ENCODE measurements at places on chromosomes 4 and X.

- DNase-seq: no peak
Measured at GRCh38 chr4:154039435-154040343, 250.8 kb upstream of the SFRP2 start.

GRCh38 chr4:166252487-166253402 lies 379.7 kb downstream of the TLL1 start:
- DNase-seq: no peak

DNA sequence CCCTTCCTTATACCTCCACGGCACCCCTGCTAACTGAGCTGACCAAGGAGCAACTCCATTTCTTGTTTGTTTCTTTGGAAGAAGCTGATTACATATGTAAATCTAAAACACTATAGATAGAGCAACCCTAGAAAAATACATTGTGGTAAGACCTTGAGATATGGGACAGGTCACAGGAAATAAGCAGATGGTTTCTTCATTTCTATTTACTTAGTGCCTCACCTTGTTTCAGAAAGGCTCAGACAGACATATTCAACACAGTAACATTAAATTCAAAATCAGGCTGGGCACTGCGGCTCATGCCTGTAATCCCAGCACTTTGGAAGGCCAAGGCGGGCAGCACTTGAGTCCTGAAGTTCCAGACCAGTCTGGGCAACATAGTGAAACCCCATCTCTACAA lies 47.3 kb downstream of the IRF2 start:
- DNase-seq: no peak

DNA sequence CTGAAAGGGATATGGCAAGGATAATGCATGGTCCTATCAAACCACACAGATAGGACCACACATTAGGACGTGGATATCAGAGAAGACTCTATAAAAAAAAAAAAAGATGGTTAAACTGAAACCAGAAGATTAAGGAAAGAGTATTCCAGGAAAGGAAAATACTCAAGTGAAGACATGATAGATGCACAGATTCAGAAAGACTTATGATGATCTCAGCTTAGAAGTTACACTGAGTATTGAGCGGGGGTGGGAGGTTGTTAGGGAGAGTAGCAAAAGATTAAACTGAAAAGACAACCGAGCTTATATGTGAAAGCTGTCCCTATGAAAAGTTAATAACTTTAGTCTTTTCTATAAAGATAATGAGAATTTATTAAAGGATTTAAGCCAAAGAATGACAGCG lies 211.0 kb upstream of the EMCN start:
- DNase-seq: no peak

- DNase-seq: no peak
Measured at GRCh38 chrX:6890544-6891261, 256.8 kb upstream of the STS start.

GRCh38 chr4:55654131-55654530 lies 18.0 kb upstream of the NMU start:
- no peak for DNase-seq

GRCh38 chr4:100696531-100696930 lies 178.7 kb upstream of the EMCN start:
- DNase-seq: no peak

DNA sequence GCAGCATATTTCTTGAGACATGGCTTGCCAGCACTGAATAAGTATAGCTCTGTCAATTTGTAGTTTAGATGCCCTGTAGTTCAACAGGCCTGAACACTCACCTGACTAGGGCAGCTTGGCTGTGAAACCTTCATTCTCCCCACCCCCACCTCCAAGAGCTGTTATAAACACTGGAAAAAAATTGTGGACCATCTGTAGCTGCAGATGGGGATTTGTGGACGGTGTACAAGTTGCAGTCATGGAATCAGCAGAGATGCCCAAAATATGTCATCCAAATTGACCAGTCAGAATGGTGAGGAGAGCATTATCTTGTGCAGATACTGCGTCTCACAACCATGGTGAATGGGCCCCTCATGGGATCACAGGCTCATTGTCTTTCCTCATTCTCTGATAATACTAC lies 76.2 kb upstream of the PAQR3 start:
- no peak for DNase-seq

- no peak for DNase-seq
Measured at GRCh38 chrX:133215747-133216146, 2.4 kb downstream of the TFDP3 start.

DNA sequence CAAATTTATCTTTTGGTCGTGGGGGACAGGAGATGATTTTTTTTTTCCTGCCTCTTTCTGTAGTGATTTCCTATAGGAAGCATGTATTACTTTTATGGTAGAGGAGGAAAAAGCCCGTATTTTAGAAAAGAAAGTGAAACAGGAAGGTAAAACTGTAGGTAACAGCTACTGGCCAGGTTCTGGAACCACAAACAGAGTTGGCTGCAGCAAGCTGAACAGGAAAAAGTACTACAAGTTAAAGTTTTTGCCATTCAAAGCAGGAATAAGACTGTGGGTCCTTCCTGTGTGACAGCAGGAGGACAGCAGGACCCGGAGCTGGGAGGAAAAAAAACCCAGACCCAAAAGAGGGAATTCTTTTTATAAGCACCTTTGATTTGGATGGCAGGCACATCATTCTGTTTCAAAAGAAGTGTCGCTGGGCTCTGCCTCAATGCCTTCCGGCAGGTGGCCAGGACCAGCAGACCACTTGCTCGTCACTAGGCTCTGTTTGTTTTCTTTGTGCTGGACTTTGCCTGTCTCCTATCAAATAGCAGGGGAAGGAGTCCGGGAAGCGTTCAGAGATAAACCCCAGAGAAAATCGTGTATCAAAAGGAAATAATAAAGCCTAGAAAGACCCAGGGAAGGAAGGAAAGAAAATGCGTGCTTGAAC lies 277.9 kb downstream of the ADGRA3 start:
- DNase-seq: no peak

GRCh38 chr4:155889031-155889793 lies 14.3 kb upstream of the TDO2 start:
- no peak for DNase-seq

DNA sequence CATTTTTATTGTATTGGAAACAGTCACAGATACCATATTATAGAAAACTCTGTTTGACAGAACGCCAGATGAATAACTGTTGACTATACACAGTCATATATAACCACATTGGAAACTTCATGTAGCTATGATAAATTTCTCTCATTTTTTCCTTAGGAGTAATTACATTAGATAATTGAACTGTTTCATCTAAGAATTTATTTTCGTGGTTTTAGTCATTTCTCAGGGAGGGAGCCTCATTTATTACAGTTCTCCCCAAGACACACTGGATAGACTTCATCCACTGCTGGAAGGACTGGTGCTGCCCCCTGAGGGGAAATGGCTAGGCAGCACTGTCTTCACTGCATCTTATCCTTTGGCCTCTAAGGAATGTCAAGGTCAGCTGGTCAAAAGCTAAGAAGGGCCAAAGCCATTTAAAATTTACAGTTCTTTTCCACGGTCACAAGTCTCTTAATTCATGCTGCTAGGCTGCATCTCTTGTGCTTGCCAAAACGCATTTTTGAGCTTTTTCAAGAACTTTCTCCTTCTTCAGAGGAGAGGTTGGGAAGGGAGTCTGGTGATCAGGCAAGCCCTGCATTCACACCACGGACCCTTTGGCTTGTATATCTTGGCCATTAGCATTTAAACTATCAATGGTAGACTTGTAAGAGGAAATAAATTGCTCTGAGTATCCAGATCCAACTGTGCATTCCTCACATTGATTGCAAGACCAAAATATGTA lies 145.1 kb downstream of the CBR4 start:
- no peak for DNase-seq

DNA sequence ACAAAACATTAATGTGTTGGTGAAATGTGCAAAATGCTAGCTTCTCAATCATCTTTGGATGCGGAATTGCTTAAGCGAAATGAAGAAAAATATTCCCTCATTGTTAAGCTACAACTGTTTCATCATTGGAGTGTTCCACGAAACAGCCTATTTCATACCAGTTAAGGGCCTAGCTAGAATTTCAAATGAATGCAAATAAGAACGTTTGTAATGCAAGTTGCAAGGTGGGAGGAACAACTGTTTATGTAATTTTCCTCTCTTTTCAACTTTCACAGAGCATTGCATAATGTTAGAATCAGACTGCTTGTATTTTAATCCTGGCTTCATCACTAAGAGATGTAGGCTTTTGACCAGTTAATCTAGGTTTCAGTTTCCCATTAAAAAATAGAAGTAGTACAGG lies 480.1 kb downstream of the IL1RAPL1 start:
- DNase-seq: no peak

DNA sequence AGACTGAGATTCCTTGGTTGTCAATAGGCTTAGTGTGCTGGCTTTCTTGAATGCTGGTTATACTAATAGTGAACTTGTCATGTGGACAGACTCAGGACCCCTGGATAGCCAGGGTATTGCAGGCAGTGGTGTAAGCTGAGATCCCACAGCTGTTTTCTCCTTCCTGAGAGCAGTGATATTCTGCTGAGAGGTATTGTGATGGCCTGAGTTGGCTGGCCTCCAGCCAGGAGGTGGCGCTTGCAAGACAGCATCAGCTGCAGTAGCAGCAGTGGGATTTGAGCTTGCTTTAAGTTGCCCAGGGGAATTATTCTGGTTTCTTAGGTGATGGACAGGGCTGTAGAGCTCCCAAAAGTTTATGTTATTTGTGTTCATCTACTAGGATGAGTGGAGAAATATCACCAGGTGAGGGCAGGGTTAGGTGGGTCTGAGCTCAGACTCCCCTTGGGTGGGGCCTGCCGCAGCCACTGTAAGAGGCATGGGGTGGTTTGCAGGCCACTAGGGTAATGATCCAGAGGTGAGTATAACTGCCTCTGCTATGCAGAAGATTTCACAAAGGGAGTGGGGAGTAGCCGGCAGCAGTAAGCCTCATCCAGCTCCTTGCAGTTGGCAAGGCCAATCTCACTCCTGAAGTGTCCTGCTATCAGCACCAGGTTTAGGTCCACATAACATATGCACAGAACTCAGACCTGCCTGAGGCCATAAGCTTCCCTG lies 66.2 kb downstream of the IL15 start:
- DNase-seq: no peak

- no peak for DNase-seq
Measured at GRCh38 chr4:40858962-40859361, 109.2 kb downstream of the NSUN7 start.

GRCh38 chrX:39058724-39059123 lies 257.5 kb downstream of the MID1IP1 start:
- DNase-seq: no peak

DNA sequence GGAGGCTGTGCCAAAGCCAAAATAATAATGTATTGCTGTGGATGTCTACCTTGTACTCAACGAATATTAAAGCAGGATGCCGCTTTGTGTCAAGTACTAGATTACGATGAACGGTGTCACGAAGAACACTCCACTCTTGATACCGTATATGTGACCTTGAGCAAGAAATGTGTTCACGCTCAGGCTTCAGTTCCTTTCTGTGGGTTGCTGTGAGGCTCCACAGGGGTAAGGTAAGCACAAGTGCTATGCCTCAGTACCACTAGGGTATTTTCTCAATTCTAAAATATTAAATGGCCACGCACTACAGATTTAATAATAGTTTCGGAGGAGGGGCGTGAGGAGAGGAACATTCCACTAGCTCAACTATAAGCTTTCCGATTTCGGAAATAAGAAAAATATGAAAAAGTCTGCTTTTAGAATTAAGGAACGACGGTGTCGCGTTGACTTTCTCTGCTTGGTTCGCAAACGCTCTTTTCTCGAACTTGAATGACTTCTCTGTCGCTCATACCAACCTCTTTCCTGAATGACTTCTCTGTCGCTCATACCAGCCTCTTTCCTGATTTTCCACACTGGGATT lies 607 bp upstream of the SCOC start:
- DNase-seq: no peak

DNA sequence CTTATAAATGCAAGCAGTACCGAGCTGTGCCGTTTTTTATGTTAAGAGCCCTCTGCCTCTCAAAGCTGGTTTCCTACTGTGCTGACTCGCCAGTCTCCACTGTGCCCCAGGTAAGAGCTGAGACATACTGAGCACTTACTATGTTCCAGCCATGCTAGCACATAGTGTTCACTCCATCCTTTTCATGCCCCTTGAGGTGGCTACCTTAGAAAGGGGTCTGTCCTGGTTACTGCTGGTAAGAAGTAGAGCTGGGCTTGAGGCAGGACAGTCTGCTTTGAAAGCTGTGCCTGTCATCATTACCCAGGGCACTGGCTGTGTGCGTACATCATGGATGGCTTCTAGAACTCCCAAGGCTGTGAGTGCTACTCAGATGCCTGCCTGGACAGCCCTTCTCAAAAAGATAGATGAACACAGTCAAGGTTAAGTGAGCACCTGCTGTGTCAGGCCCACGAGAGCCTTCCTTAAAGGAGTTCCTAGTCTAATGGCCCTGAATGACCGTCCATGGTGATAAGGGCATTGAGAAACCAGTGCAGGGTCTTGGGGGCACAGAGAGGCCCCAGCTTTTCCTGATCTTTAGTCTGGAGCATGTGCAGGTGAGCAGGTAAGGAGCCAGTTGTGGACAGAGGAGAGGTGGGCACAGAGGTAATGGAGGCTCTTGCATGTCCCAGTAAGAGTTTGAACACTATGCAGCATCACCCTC lies 1.6 kb downstream of the STK32B start:
- DNase-seq: no peak

DNA sequence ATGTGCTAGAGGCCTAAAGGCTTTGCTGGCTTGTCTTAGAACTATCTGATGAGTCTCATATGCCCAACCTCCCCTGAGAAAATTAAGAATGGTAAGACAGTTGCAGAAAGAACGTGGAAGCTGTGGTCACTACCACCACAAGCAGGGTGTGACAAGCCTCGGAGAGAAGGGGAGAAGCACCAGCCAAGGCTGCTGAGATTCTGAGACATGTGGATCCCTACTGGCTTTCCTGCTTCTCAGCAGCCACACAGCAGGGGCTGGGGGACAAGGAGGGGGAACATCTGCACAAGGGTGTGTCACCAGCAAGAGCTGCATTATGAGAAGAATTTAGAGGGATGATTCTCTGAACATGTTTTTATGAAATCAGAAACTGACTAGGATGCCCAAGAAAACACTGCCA lies 19.4 kb downstream of the TAPT1 start:
- DNase-seq: no peak

GRCh38 chrX:41923978-41924683 lies 777 bp upstream of the CASK start:
- no peak for DNase-seq

DNA sequence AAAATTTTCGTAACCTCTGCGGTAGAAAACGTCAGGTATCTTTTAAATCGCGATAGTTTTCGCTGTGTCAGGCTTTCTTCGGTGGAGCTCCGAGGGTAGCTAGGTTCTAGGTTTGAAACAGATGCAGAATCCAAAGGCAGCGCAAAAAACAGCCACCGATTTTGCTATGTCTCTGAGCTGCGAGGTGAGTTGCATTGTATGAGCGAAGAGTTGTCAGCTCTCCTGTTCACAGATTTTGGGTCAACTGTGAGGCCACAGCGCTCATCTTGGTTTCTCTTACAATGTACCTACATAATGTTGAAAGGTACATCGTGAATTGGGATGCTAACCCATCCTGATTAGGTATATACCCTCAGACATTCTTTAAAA lies 486 bp downstream of the CLCN3 start:
- DNase-seq: no peak

DNA sequence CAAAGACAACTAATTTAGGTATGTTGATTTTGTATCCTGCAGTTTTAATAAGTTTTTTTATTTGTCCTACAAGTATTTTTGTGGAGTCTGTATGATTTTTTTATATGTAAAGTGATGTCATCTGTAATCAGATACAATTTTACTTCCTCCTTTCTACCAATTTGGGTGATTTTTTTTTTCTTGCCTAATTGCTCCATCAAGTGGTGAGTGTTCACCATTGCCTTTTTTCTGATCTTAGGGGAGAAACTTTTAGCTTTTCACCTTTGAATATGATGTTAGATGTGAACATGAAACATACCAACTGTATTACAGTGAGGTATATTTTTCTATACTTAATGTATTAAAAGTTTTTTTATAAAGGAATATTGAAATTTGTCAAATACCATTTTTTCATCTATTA lies 362.3 kb downstream of the PABPC4L start:
- no peak for DNase-seq

Data from stimulated activated CD4-positive, alpha-beta T cell treated with anti-CD3 and anti-CD28 coated beads, Interleukin-1b, Interleukin-23, amount 100 ng/mL, for 1 hour (primary cell).